ENCODE measurements at places on chromosomes 1 and 21.

DNA sequence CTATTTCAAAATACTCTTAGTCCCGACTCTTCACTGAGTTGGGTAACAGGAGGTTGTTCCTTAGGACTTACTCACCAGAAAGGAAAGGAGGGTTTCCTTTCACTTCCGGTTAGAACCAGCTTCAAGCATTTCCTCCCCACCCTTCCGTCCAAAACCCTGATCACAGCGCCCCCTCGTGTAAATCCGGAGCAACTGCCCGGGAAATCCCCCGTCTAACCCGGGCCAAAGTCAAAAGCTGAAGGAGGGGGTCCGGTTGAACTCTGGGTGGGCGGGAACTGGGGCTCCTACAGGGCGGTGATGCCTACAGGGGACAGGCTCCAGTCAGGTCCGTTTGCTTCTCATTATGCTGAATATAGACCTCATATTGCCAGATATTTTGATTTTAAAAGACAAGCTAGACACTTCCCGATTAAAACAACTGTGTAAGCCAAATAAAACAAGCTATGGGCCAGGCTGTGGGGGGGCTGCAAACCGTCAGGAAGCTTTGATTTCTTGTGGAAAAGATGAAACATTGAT is 15.0 kb upstream of the MTARC2 start:
- peak; percentile 84 for DNase-seq

GRCh38 chr21:15775291-15775690 is 45.5 kb downstream of the USP25 start:
- DNase-seq: no peak

DNA sequence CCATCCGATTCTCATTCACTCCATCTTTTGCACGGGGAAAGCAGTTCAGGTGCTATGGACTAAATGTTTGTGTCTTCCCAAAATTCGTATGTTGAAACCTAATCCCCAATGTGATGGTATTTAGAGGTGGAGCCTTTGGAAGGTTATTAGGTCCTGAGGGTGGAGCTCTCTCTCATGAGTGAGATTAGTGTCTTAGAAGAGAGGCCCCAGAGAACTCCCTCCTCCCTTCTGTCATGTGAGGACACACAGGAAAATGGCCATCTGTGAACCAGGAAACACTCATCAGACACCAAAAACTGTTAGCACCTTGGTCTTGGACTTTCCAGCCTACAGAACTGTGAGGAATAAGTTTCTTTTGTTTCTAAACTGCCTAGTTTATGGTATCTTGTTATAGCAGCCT is 15.8 kb upstream of the CCDC190 start:
- DNase-seq: no peak

DNA sequence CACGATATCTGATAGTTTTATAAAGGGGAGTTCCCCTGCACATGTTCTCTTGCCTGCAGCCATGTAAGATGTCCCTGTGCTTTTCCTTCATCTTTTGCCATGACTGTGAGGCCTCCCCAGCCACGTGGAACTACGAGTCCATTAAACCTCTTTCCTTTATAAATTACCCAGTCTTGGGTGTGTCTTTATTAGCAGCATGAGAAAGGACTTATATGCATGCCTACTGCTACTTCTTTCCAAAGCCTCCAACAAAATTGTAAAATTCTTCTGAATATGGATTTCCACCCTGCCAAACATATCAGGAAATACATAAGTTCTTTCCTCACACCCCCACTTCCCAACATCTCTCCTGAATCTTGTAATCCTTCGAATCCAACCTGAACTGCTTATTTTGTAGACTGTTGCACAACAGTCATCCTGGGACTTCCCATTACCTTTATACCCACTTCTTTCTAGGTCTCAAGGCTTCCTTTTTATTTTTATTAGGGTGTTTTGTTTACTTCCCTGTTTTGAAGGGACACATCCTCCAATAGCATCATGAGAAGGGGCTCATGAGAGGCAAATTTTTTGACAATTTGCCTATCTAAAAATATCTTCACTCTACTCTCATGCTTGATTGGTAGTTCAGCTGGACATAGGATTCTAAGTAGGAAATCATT is 67.5 kb upstream of the MUTYH start:
- DNase-seq: no peak

All from right hindlimb (tissue), 1 donor.